Effector CD8-positive, alpha-beta T cell (primary cell): ENCODE measurements at places on chromosomes 4 and X.

DNA sequence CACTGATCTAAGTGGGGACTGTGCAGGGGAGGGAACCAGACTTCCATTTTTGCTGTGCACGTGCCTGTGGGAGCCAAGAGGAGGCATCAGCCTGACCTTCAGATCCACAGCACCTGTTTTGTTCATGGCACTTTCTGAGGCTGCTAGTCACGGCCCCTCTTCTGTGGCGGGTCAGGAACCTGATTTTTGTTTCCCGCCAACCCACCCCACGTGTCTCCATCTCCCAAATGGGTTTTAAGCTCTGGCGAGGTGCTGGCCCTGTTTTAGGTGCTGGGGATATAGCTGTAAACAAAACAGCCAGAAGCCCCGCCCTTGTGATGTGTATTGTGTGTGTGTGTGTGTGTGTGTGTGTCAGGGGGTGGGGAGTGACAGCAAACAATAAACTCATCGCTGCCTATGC is 60.4 kb upstream of the GRPEL1 start:
- no peak for DNase-seq

DNA sequence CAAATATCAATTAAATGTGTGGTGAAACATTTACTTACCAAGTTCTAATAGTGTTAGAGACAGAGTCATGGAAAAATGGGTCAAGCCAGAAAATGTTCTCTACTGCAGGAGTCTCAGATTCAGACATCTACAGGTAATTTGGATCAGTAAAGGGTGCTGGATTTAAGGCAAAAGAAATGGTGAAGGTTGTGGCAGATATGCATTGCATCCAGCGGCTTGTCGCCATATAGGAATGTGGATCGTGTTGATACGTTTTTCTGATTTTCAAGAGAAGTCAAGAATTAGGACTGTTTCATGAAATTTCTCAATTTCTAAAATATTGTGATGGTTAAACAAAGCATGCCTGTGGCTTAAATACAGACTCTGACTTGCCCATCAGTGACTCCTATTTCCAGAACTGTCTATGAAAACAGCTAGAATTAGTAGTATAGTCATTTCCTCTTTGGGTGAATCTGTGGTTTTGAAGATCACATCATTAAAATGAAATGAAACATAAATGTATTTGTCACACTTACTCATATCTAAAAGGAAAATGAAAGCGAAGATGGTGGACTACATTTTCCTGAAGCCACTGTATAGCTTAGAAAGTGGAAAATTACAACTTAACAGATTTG is 110.1 kb upstream of the VEGFC start:
- DNase-seq: no peak

DNA sequence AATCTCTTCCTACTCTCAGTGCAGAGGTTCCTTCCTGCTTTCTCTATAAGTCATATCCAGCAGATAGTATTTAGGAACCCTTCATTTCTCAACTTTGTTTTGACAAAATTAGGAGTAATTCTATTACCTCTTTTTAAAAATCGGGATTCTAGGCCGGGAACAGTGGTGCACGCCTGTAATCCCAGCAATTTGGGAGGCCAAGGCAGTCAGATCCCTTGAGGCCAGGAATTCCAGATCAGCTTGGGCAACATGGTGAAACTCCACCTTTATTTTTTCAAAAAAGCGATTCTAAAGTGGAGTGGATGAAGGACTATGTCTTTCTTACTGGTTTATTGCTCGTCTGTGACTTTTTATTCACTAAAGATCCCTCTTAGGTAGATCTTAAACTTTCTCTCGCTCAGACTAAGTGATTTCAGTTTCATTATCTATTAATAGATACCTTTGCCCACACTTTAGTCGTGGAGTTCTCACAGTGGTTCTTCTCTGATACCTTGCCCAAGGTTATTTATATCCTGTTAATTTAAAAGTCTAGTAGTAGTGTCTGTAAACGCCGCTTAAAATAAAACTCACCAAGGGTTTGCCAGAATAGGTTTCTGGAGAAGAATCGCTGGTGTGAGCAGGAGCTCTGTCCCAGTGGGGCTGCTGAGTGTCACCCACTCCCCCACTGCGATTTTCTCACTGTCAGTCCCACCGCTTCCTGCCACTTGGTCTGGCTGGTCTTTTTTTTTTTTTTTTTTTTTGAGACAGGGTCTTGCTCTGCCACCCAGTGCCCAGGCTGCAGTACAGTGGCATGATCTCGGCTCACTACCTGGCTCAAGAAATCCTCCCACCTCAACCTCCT is 27.0 kb upstream of the TMEM131L start:
- DNase-seq: no peak

DNA sequence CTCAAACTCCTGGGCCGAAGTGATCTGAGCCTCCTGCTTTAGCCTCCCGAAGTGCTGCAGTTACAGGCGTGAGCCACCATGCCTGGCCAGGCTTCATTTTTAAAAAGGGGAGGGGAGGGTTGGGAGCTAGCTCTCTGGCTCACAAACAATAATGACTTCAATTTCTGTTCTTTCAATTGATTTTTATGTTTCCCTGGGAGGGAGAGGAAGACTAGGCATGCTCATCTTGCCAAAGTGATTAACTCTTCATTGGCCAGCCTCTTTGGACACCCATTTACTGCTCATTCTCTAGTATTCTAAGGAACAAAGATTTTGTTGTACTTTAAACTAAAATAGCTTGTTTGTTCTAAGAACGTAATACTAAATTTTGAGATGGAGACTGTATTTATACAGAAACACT is 43.4 kb upstream of the TRIM2 start:
- no peak for DNase-seq

DNA sequence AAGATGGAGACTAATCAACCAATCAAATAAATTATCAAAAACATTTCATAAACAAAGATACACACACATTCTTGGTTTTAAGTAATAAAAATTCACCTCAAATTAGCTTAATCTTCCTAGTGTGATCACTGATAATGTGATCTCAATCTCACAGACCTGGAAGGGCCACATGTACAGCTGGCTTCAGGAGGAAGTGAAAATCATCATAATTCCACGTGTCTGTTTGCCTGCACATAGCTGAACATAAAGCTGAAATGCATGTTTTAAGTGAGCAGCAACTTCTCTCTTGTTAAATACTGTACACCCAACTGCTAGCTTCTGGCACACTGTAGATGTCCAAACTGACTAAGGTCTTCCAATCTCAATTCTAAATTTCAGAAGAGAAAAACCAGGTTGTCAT is 53.8 kb downstream of the ARHGAP6 start:
- DNase-seq: no peak

- DNase-seq: no peak
Observed at GRCh38 chr4:68953056-68953596, 1.5 kb upstream of the UGT2A3 start.

DNA sequence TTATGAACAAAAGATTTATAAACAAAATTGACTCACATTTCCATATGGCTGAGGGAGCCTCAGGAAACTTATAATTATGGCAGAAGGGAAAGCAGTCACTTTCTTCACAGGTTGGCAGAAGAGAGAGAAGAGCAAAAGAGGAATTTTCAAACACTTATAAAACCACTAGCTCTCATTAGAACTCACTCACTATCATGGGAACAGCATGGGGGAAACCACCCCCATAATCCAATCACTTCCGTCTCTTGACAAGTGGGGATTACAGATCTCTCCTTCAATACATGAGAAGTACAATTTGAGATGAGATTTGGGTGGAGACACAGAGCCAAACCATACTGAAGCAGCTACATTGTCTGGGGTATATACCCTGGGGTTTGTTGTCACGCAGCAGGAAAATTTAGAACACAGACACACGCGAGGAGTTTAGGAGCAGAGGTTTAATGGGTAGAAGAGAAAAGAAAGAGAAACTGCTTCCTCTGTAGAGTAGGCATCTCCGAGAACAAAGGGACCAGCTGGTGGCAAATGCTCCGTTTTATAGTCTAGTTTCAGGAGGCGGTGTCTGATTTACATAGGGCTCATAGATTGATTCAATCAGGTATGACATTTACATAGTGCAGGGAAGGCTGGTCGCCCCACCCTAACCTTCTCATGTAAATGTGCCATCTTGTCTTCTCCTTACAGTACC is 2277.7 kb upstream of the AGA start:
- no peak for DNase-seq

DNA sequence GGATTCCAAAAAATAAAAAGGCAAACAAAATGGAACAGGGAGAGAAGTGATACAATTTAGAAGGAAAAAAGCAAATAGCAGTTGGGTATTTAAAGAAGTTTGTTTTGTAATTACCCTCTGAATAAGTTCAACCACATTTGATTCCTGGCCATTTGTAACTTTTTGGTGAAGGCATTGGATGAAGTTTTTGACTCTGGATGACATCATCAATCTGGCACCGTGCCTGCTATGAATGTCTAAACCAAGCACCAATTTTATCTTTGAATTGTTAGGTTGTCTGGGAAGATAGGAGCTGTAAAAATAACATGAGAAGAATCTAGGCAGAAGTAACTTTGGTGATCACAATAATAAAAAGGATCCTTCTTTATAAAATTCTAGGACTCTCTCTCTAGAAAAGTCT is 29.5 kb downstream of the TMPRSS11A start:
- DNase-seq: no peak

GRCh38 chr4:122666527-122667245 is 45.8 kb upstream of the IL21 start:
- no peak for DNase-seq

- DNase-seq: no peak
Observed at GRCh38 chr4:107586371-107586770, 133.7 kb downstream of the PAPSS1 start.

DNA sequence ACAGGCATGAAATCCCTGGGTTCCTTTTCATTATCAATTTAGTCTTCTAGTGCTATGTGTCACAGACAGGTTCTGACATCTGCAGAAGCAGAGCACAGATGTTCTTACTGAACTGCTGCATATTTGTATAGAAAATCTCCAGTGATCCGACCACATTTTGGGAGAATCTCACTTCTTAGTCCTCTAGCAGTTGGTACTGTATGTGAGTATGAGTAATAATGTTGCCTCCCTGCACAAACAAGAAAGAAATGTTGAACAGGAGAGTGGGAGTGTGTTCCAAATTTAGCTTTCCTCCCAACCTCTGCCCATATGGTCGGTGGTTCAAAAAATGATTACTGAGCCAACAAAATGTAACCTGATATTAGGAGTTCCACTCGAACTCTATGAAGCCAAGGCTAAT is 165.3 kb upstream of the GPC4 start:
- DNase-seq: no peak

GRCh38 chr4:122232633-122233032 is 80.5 kb downstream of the BLTP1 start:
- DNase-seq: no peak

GRCh38 chrX:150148749-150149672 is 210.7 kb upstream of the EOLA2 start:
- DNase-seq: no peak

DNA sequence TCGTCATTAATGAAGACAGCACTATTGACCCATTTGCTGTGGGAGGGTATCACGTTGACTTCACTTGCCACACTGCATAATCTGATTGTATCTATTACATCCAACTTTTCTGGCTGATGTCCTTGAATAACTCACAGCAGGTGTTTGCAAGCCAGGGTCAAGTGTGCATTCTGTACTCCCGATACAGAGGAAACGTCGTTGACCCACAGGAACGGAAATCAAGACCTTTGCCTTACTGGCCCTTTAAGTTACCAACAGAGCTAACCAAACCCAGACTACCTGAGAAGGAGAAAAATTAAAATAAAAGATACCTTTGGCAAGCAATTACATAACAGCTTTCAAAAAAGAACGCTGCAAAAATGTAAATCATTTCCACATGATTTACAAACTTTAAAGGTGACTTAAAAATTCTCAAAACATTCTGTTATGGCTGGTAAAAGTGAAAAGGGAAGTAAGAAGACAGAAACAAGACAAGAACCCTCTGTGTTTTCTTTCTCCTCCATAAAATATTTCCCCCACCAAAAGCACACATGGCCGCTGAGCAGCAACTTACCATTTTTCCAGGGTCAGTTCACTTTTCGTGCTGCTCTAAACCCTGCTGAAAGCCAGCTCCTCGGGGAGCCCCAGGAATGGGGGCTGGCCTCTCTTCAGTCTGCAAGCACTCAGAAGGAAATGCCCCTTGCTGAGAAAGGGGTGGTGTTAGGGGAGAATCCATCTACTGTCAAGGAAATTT is 6.5 kb upstream of the SHISA3 start:
- DNase-seq: no peak

- DNase-seq: no peak
Observed at GRCh38 chr4:48665555-48666186, 114.4 kb downstream of the FRYL start.

DNA sequence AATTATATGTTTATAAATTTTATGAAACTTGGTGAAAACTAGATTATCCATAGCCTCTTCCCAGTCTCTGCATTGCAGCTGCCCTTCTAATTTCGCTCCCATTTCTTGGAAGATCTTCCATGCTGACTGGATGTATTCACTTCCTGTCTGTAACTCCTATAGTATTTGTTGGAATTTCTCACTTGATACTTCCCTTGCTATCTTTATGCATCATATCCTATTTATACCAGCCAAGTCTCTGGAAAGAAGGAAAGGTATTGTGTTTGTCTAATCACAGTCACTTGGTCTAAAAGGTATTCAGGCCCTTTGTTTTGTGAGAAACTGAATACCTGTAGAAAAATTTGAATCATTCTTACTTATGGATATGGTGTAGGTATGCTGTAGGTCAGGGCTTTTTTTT is 870.9 kb upstream of the FRG1 start:
- no peak for DNase-seq

DNA sequence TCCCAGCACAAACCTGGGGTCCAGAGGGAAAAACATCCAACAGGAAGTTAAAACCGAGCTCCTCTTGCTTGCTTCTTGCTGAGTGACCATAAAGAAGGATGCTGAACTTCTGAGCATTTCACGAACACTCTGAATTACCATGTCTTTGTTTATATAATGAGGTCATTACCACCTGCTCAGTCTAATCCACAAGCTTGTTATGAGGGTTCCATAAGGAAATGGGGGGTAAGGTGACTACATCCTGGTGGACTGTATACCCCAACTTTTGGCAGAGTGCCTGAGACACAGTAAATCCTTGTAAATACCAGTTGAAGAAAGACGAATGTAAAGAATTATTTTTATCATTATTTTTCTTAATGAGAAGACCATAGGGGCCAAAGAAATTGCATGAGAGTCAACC is 16.8 kb downstream of the CCDC149 start:
- no peak for DNase-seq
